ENCODE measurements at places on chromosomes 7 and 10. TPM values are rescaled to one million over a fixed set of nuclear protein-coding genes. Genes with fewer than 3 reads are reported as not detected.

The VTI1A gene
- total RNA-seq = 15.3 TPM

The MAGI2 gene
- total RNA-seq = 0.45 TPM

The CALCR gene
- 0.05 TPM for total RNA-seq

The TWIST1 gene
- 2.8 TPM for total RNA-seq

The WDR86 gene
- 0.26 TPM for total RNA-seq

The CHAT gene
- not detected for total RNA-seq

The UNC5B gene
- total RNA-seq = 2.8 TPM

The EPO gene
- total RNA-seq = not detected

The CALU gene
- 143 TPM for total RNA-seq

The IDI2 gene
- not detected for total RNA-seq

The GPR15LG gene
- total RNA-seq = 0.21 TPM

The FAM24A gene
- total RNA-seq = not detected

All from A549 treated with dexamethasone at 1 μM for 4 hours (cell line).